ENCODE measurements at places on chromosomes 5 and 9.

- DNase-seq, result no peak
Measured at GRCh38 chr5:59360130-59360555, 533.4 kb downstream of the PDE4D start.

DNA sequence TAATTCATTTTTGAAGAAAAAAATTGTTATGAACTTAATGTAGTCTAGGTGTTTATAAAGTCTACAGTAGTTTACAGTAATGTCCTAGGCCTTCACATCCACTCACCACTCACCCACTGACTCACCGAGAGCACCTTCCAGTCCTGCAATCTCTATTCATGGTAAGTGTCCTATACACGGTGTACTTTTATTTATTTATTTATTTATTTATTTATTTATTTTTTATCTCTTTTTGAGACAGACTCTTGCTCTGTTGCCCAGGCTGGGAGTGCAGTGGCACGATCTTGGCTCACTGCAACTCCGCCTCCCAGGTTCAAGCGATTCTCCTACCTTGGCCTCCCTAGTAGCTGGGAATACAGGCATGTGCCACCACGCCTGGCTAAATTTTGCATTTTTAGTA, 39.3 kb upstream of the PIK3R1 start:
- no peak for DNase-seq

GRCh38 chr9:116877072-116877471, 190.0 kb downstream of the TRIM32 start:
- DNase-seq, result no peak

GRCh38 chr9:136977223-136977622, at the start of gene PTGDS:
Gene PTGDS (plus strand): TSS chr9:136977504. CDS start chr9:136977579, 75 bp downstream.
- no peak for DNase-seq

GRCh38 chr5:74517700-74518099, 122.8 kb downstream of the ENC1 start:
- DNase-seq, result no peak

Data from AG09309 (cell line).